ENCODE measurements at places on chromosomes 1 and 21.

DNA sequence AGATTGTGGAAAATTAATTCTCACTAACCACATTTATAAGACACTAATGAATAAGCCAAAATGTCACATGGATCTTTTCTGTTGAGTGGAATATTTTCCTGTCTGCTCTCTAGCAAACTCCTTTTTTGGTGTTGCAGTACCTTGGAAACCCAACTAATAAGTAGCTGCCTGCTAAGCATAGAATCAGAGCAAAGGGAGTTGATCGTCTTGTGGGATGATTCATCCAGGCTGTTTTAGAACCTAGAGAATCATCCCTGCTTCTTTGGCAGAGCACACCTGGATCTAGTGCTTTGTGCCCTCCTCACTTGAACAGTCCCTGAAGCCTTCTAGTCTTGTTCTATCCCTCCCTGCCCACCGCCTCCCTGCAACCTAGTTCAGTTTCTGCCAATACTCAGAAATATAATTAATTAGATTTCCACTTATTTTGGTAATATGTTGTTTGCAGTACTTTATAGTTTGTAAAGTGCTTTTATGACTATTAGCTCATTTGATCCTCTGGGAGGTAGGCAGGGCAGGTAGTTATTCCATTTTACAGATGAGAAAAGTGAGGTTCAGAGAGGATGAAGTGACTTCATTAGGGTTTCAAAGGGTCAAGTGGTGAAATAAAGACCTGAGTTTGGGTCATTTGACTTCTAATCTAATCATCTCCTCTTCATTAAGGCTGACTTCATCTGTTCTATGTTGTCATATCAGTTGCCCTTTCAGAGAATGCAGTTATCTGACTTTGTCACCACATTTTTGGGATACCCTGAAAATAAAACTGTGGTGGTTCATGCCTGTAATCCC, 2.5 kb downstream of the AGO4 start:
- no peak for DNase-seq

DNA sequence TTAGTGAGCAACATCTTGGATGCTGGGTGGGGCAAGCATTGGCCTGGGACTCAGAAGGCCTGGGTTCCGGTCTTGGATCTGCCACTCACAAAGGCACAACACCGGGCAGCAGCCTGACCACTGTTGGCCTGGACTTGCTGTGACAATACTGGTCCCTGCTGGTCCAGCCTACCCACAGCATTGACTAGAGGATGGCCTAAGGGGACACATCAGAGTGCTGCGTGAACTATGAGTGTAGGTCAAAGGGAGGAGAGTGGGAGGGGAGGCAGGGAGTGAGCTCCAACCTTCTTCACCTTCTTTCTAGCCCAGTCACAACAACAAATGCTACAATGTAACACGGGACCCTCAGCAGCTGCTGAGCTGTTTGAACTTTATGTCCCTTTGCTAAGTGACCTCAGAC, 31.1 kb downstream of the TMEM50A start:
- no peak for DNase-seq

DNA sequence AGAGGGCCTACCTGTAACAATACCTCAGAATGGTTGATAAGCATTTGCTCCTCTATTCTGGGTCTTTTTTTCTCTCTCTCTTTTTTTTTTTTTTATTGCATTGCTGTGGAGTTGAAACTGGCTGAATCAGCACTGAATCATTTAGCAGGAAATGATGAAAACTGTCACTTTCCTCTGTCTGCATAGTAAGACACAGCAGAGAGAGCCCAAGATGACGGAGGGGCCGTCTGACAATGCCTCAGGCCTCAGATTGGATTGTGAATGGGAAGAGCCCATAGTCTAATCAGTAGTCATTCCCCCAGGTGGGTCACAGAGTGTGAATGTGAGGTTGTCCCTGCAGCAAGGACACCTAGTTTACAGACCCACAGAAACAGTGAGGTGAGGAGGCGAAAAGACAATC, 193.2 kb upstream of the PLXNA2 start:
- DNase-seq: no peak

DNA sequence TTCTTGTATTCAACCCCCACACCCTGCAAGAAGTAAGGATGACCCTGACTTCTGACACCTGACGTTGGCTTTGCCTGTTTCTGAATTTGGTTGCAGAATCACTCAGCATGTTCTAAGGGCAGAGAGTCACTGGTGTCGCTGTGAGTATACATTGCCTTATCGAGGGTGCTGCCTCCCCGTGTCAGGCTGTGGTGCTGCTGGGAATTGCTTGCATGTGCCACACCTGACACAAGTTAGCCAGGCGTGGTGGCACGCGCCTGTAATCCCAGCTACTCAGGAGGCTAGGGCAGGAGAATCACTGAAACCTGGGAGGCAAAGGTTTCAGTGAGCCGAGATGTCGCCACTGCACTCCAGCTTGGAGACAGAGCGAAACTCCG, 45.9 kb downstream of the WDR4 start:
- DNase-seq: peak; percentile 47

DNA sequence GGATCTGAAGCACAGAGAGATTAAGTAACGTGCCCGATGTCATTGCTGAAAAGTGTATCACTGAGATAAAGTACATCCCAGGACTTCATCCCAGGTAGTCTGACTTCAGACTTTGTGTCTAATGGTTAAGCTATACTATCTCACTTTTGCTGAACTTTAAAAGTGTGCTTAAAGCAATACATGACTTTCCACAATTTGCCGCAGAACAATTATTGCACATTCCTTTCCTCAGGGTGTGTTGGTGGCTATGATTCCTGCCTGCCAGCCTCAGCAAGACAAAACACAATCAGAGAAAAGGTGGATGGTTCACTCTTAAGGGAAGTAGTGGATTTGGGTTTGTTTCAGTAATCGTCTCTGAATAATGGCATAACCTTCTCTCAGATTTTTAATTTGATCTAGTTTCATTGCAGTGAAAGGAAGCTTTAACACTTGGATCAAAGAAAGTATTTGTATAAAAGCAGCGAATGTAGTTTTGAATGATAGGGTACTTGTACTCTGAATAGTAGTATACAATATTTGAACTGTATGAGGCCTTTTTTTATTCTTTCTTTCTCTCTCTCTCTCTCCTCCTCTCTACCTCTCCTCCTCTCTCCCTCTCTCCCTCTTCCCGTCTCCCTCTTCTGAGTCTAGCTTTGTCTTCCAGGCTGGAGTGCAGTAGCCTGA, 47.0 kb downstream of the CNST start:
- no peak for DNase-seq

DNA sequence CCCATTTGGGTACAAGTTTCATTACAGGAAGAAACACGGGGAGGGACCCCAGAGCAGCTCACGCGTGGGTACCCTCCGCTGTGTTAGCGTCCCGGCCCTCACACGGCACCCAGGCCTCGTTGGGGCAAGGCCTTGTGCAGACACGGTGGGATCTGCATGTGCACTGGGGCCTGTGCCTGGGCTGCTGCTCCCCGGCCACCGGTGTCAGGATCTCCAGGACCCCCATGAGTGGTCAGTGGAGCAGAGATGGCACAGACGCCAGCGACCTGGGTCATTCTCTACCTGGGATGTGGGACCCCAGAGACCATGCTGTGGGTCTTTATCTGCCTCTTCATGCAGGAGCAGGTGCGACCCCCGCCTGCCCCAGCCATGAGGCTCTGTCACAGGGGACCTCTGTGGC, 5.4 kb upstream of the SAMD11 start:
- DNase-seq: no peak

- DNase-seq: peak; percentile 20
Observed at GRCh38 chr1:184272175-184272866, 114.5 kb upstream of the C1orf21 start.

DNA sequence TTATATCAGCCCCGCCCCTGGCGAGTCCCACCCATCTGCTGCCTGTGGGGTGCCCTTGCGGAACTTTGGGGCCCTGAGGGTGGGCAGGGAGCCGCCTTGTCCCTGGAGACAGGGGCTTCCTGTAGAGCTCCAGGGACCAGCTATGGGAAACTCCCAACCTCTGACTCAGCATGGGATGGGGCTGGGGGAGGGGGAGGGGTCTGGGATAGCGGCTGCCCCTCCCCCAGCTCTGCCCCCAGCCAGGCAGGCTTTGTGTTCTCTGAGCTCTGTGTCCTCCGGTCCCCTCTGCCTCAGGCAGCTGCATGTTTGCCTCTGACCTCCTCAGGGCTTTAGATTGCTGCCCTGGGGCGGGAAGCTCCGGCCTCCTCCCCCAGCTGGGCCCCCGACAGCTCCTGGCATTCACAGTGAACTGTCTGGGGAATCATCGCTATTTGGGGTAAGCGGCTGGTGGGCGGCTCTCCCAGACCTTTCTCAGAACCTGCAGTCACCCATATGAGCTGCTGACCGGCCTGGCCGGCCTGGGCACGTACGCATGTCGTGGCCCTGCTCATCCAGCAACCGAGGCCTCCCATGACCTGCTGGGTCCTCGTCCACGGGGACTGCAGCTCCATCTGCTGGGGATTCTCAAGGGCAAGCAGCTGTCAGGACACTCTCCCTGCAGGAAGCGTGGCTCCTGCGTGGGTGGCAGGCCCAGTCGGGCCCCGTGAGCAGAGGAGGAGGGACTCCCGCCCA, 17.1 kb downstream of the ARHGEF16 start:
- DNase-seq: peak; percentile 76

DNA sequence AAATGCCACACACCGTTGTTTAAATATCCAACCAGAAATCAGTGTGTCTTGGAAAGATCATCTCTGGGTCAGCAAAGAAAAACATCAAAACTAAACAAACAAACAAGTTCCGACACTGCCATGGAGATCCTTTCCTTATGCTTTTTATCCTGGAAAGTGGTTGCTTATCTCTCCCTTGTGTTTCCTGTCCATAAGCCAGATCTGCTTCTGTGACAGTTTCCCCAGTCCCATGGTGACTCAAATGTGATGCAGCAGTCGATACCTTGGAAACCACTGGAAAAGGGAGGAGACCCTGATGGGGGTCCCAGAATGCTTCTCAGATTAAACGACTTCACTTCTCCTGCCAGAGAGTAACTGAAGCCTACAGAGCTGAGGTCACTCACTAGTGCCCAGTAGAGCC, 94.7 kb downstream of the DMRTA2 start:
- no peak for DNase-seq

GRCh38 chr1:245718951-245719350, 564.2 kb downstream of the KIF26B start:
- no peak for DNase-seq

- no peak for DNase-seq
Observed at GRCh38 chr1:156122519-156123355, 8.2 kb downstream of the LMNA start.

DNA sequence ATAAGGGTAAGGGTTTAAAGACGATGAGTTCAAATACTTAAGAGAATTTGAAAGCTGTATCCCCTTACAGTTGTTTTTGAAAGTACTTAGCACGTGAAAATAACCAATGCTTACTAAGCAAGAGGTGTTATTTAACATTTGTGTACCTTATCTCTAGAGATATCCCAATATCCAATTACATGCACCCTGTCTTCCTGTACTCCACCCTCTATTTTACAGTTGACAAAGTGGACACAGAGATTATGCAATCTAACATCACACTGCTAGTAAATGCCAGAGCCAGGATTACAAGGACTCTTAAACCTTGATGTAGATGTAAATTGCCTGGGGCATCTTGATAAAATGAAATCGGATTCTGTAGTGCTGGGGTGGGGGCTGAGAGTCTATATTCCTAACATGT, 72.0 kb downstream of the GDAP2 start:
- no peak for DNase-seq

- DNase-seq: no peak
Observed at GRCh38 chr1:64172458-64172983, 30.9 kb upstream of the UBE2U start.

DNA sequence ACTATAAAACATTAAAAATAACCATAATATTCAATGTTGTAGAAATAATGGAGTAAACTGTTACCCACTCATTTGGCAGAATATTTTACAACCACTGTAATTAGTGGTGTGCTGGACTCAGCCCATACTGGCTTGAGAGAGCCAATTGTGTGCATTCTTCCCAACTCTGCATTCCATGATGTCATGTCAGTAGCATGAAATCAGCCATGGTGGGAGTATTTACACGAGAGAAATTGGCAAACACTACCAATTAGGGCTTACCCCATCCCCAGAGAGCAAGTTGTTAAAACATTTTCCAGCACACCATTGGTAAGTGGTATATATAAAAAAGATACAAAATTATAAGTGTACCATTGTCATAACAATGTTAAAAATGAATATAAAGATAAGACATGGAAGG, 19.1 kb upstream of the QSOX1 start:
- DNase-seq: no peak

GRCh38 chr1:217493290-217493689, 137.6 kb downstream of the GPATCH2 start:
- no peak for DNase-seq

- peak; percentile 88 for DNase-seq
Observed at GRCh38 chr1:158121604-158122254, 59.0 kb upstream of the CD1D start.

GRCh38 chr1:151711951-151712350, 4.7 kb downstream of the CELF3 start:
- DNase-seq: peak; percentile 48

DNA sequence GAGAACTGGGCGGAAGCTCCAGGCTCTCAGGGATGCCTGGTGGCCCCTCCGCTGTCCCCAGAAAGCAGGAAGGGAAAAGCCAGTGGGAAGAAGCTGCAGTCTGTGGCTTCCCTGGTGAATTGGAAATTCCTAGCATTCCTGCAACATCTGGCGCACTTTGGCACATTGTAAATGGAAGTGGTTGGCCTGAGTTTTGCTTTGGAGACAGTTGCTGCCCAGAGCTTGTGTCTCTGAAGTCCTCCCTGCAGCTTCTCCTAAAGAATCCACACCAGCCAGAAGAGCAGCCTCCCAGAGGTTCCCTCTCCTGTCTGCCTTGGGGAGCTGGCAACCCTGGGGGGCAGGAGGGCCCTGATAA, 48.2 kb downstream of the ARHGEF10L start:
- peak; percentile 90 for DNase-seq

DNA sequence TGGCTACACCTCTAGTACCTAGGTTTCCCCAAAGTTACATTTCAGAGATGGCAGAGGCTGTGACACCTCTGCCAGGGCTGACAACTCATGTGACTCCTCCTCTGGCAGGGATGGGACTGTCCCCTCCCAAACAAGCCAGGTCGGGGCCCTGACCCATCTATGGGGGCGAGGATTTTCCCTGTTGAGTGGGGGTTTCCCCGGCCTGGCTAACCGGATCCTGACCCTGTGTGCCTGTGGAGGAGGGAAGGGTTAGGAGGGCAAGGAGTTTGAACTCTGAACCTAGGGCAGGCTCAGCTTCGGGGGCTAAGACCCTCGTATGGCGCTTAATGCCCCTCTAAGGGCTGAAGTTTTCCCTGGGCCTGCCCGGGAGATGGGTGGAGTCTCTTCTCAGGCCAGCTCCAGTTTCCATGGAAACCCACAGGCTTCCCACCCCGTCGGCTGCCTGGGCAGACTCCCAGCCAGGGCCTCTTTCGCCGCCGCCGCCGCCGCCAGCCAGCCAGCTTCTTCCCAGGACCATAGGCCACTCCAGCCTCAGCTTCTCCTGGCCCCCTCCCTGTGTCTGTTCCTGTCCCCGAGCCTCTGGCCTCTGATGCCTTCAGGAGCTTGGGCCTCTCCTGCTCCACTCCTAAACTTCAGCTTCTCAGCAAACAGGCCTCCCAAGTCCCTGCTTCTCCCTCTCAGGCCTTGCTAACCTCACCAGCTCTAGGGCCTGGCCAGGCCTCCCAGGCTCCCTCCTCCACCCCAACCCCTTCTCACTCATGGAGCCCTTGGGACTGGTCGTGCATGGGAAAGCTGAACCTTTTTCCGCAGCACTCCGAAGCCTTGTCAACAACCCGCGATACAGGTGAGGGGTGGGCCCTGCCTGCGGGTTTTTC, at the start of gene BTBD19:
Gene BTBD19 (plus strand): TSS at position 461 of the 875 bp plus-strand sequence. CDS start 298 bp downstream, at position 759.
- peak; percentile 87 for DNase-seq

Data from GM23338 (cell line).